Breast epithelium (tissue), 4 donors: ENCODE measurements at places on chromosomes 3 and 15.

GRCh38 chr3:65945953-65946352, 92.8 kb downstream of the MAGI1 start:
- DNase-seq = no peak

- DNase-seq = no peak
Measured at GRCh38 chr3:15450438-15451215, 23.2 kb downstream of the EAF1 start.

- DNase-seq = no peak
Measured at GRCh38 chr15:60039316-60039715, 35.2 kb downstream of the FOXB1 start.

DNA sequence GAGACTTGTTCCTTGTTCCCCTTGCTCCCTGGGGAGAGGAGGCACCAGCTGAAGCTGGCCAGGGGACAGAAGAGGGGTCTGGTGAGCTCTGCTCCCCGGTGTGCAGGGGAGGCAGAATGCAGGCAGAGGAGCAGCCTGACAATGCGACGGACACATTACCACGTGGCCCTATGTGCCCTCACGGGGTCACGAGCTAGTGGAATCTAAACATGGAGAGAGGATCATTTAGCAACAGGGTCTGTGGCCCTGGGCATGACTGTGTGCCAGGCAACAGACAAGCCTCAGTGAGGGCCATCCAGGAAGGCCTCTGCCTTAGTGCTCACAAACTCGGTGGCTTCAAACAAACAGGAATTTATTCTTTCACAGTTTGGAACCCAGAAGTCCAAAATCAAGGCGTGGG, 8.5 kb upstream of the MUC4 start:
- DNase-seq = no peak
